MCF 10A (cell line): ENCODE measurements at places on chromosomes 12 and 14. TPM values are rescaled to one million over a fixed set of nuclear protein-coding genes. Genes with fewer than 3 reads are reported as not detected.

DNA sequence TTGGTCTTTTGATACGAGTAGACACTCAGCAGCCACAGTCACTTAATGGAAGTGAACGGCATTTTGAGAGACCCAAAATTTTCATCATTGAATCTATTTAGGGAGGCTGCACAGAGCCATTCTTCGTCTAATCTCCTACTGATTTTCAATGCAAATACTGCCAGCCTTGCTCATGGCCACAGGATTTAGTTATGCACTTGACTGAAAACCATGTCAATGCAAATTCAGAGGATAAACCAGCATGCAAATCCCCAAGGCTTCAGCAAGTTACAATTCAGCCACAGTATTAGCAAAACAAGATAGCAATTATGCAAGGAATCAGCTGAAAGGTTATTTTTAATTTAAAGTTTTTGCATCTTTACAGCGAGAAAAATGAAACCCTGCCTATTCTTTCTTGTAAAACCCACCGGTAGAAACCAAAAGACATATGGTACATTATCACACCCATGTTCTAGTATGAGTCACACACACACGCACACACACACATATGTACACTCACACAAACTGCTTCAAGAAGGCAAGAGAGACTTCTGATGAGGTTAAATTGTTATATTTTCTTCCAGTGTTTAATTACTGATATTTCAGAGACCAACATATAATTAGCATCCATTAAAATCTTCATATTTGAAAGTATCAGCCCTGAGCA, 985.3 kb upstream of the FLRT2 start:
- DNase-seq: no peak

DNA sequence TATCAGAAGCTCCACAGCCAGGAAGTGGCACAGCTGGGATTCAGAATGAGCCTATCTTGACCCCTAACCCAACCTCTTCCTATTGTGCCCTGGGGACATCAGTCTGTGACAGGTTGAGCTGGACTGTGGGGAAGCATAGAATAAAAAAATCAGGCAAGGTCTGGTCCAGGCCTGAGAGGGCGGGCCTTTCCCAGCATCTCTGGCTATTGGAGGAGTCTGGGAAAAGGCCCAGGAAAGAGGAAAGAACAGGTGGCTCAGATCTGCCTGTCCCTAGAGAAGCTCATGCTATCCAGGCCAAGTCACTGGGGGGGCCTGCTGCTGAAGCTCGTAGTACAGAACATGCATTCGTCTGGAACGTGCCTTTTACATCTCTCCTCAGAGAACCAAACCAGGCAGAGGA, 100.5 kb downstream of the PPM1H start:
- DNase-seq: no peak

- DNase-seq: no peak
Measured at GRCh38 chr12:44403185-44403584, 472.9 kb downstream of the NELL2 start.

SMIM41 gene
- total RNA-seq: not detected in 2 replicates

DNA sequence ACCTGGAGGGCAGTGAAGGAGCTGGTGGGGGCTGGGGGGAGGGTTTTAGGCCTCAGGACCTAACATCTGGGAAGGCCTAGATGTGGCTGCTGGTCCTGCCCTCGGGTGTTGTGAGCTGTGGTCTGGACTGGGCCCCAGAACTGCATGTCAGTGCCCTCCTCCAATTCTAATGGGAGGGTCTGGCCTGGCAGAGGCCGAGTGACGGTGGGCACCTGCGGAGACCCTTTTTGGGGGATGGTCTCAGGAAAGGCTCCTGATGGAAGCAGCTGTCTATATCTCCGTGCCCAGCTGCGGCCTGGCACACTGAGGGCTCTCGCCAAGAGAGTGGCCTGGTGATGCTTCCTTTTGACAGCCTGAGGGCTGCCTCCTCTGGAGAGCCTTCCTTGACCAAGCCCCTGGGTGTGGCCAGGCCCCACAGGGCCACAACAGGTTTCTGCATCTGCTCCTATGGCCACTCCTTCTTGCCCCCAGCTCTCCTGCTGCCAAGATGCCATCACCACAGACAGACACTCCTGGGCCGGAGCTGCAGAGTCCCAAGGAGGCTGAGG, 5.3 kb downstream of the EXOC3L4 start:
- no peak for DNase-seq

DNA sequence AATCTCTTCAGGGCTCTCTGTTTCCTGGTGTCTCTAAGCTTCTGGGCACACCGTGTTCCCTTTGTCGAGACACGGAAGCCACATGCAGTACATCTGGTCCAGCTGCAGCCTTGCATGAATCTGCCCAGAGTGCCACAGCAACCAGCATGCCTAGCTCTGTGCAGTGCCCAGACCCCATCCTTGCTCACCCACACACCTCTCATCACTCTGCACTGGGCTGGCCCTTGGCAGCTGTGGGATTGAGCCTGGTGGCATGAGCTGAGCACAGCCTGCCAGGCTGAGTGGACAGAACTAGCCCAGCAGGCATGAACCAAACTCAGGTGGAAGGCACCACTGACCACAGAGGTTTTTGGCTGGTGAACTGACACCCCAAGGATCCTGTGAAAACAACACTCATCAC, 279.9 kb downstream of the ATXN7L3B start:
- no peak for DNase-seq

- DNase-seq: no peak
Measured at GRCh38 chr14:64491637-64492036, 12.0 kb downstream of the ZBTB25 start.

LHX5 gene
- not detected in 2 replicates for total RNA-seq

IFI27L1 gene
- total RNA-seq: 18.4 and 20.2 TPM in 2 replicates

- DNase-seq: peak; percentile 37
Measured at GRCh38 chr12:130826151-130826801, 12.8 kb downstream of the STX2 start.

GRCh38 chr12:38544330-38545066, 227.9 kb downstream of the ALG10B start:
- DNase-seq: peak; percentile 9

DNA sequence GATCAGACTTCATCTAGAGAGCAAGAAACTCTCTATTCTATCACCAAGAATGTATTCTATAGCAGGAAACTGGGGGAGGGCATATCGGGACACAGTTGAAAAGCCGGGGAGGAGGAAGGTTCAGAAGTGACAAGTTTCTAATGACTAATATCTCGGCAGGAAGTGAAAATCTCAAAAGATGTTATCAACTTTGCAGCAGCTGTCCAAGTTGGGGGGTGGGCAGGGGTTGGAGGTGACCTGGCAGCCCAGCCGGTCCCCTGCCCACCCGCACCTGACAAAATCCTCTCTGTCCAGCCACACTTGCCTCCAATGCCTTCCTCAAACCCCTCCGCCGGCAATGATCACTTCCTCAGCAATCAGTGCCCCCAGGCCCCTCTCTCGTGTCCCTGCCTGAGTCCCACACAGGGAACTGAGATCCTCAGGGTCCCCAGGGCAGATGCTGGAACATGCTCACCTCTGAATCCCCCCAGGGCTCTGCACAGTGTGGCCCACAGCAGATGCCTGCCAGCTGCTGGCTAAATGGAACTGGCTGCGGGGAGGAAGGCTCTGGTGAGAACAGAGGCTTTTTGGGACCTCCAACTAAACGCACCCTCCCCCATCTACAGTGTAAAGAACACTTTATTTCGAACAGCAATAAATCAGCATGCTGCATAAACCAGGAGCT, 43.9 kb downstream of the CCDC88C start:
- no peak for DNase-seq

SERPINA12 gene
- not detected in 2 replicates for total RNA-seq

GRCh38 chr12:72010356-72010755, 71.7 kb downstream of the TPH2 start:
- no peak for DNase-seq

- DNase-seq: no peak
Measured at GRCh38 chr12:112967858-112968257, 10.5 kb upstream of the OAS2 start.

RBMS2 gene
- 34.9 and 62.7 TPM in 2 replicates for total RNA-seq
